ENCODE measurements at places on chromosomes 2 and 18. TPM values are rescaled to one million over a fixed set of nuclear protein-coding genes. Genes with fewer than 3 reads are reported as not detected.

FAM110C gene
- 24.8 TPM for total RNA-seq

RAB6C gene
- not detected for total RNA-seq

RAMP1 gene
- total RNA-seq: 2.7 TPM

DNA sequence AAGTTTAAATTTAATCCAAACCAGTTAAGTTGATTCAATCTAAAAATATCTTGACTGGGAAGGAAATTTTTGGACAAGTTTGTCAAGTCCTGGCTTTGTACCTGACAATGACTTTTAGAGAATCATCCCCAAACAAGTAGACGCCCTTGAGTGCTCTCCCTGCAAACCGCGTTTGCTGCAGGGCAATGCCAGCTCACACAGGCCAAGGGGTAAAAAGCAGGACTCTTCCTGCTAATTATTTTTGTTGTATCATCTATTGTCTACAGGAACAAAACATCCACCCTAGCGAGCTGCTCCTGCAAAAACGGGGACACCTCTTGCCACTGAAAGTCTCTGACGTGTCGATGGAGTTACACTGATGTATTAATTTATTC lies 10.9 kb downstream of the ID2 start:
- H3K27me3 ChIP-seq: no peaks in the 10 kb centered on the region
- no peaks in the 10 kb centered on the region for H3K4me1 ChIP-seq
- DNase-seq: no peak
- no peaks in the 10 kb centered on the region for H3K36me3 ChIP-seq
- H3K4me3 ChIP-seq: no peak overlapping the region
- H3K27ac ChIP-seq: no peak overlapping the region

- peak; percentile 74 for DNase-seq
- H3K4me3 ChIP-seq: no peak overlapping the region
- no peaks in the 10 kb centered on the region for H3K4me1 ChIP-seq
- no peaks in the 10 kb centered on the region for H3K36me3 ChIP-seq
- no peaks in the 10 kb centered on the region for H3K27me3 ChIP-seq
These were observed 50.6 kb downstream of the TRAF3IP1 start for GRCh38 chr2:238370823-238371372.
